CD8-positive, alpha-beta memory T cell (primary cell): ENCODE measurements at places on chromosomes 5 and 9. TPM values are rescaled to one million over a fixed set of nuclear protein-coding genes. Genes with fewer than 3 reads are reported as not detected.

Gene FOXD4
- 0.20 TPM for total RNA-seq

Gene EDIL3
- total RNA-seq, result not detected

Gene OR1J2
- not detected for total RNA-seq

Gene ADGRV1
- 0.44 TPM for total RNA-seq

Gene TERT
- 2.5 TPM for total RNA-seq

Gene CDKN2B
- 0.09 TPM for total RNA-seq

Gene DRD1
- total RNA-seq, result not detected

Gene DOCK2
- total RNA-seq, result 155 TPM

Gene CAVIN4
- 0.26 TPM for total RNA-seq

Gene GZMA
- total RNA-seq, result 13.3 TPM

Gene CTSV
- total RNA-seq, result 0.53 TPM

Gene CRB2
- not detected for total RNA-seq

Gene RFESD
- 4.2 TPM for total RNA-seq

Gene TIMD4
- 0.60 TPM for total RNA-seq

Gene GABRP
- not detected for total RNA-seq

Gene CDH10
- not detected for total RNA-seq

Gene RAPGEF1
- total RNA-seq, result 145 TPM

Gene PFN3
- total RNA-seq, result not detected

Gene MYMK
- not detected for total RNA-seq

Gene ARSI
- not detected for total RNA-seq

Gene SHOC1
- not detected for total RNA-seq
